M059J (cell line): ENCODE measurements at places on chromosomes 11 and 22. TPM values are rescaled to one million over a fixed set of nuclear protein-coding genes. Genes with fewer than 3 reads are reported as not detected.

Gene YAP1
- total RNA-seq, result 61.6 and 79.6 TPM in 2 replicates

Gene LMO2
- 0.54 and 0.84 TPM in 2 replicates for total RNA-seq

Gene DEFB131B
- not detected in 2 replicates for total RNA-seq

Gene PKNOX2
- not detected in 2 replicates for total RNA-seq

Gene POLR2F
- total RNA-seq, result 77.2 and 91.6 TPM in 2 replicates

Gene CTTN
- 127 and 147 TPM in 2 replicates for total RNA-seq

Gene MUC2
- total RNA-seq, result not detected in 2 replicates

Gene FREY1
- 0.96 TPM in 1 of 2 replicates, not detected in the other for total RNA-seq

Gene LZTR1
- total RNA-seq, result 13.0 and 14.0 TPM in 2 replicates

Gene PPM1F
- total RNA-seq, result 15.4 and 20.9 TPM in 2 replicates

Gene ZC3H12C
- 11.9 and 14.8 TPM in 2 replicates for total RNA-seq

Gene CALCA
- total RNA-seq, result not detected in 2 replicates

DNA sequence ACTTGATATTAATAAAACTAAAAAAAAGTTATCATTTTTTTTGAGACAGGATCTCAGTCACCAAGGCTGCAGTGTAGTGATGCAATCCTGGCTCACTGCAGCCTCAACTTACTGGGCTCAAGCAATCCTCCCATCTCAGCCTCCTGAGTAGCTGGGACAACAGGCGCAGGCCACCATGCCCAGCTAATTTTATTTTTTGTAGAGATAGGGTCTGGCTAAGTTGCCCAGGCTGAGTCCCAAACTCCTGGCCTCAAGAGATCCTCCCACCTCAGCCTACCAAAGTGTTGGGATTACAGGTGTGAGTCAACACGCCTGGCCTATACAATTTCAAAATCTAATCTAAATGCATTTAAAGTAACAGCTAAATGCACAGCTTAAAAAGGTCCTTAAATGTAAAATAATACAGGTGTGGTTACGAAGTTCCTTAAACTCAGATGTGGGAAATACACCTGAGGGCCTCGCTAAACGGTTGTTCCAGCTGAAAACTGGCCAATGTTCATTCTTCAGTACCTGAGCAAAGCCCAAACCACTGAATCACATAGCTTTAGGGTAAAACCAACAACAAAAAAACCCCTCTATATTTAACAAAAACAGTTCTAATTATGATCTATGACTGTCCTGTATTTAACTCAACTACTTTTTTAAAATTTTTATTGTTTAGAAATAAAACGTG, 11.8 kb downstream of the NAP1L4 start:
- DNase-seq, result no peak

GRCh38 chr11:73382747-73383146, 6.5 kb downstream of the RELT start:
- DNase-seq, result no peak

GRCh38 chr11:64564419-64564818, 26.6 kb upstream of the SLC22A12 start:
- no peak for DNase-seq

DNA sequence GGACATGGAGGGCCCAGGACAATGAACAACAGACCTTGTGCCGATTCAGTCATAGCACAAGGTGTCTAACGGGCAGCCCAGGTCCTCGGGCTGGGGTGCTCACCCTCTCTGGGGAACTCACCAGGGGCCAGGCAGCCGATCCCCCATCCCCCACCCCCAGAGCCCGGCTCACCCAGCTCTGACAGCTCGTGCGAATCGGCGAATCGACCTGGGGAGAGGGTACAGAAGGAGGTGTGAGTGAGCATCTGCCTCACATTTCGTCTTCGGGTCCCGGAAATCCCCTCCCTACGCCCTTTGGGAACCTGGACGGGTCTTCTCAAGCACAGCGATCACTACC, 423 bp downstream of the PEX16 start:
- DNase-seq, result no peak

- no peak for DNase-seq
Measured at GRCh38 chr11:25980091-25980490, 351.8 kb upstream of the ANO3 start.

DNA sequence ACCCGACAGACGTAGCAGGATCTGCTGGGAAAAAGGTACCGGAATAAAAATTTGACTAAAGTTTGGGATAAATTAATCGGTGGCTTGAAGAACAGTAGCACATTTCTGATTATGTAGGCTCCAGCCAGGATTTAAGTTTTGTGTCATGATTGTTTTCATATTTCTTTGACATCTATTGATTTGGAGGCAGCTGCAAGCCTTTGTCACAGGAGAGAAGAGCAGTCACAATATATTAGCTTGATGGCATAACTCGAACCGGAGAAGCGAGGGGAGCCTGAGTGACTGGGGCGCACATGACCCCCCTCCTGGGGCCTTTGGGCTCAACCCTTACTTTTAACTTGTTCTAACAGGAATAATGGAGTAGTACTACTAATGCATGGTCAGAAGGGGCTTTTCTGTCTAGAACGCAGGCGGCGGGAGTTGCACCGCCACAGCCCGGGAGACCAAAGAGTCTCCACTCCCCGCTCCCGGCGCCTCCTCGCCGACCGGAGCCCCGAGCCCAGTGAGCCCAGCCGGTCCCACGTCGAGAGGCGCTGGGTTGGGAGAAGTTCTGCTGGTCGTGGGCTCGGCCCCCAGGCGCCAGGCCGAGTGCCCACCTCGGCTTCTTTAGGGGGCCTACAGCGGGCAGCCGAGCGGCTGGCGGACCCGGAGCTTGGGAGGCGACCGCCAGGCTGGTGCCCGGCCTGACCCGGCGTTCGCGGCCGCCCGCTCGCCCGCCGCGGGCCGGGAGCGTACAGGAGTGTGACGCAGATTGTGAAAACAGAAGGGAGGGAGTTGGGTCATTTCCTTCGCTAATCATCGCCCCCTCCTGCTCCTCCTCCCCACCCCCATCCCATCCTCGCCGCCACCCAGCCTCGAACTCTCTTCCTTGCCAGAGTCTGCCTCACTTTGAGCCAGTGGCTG, 15.7 kb upstream of the PAX6 start:
- no peak for DNase-seq

GRCh38 chr11:19232910-19233503, 7.7 kb downstream of the E2F8 start:
- DNase-seq, result peak; percentile 89

- no peak for DNase-seq
Measured at GRCh38 chr11:125245299-125245698, 80.7 kb downstream of the PKNOX2 start.

DNA sequence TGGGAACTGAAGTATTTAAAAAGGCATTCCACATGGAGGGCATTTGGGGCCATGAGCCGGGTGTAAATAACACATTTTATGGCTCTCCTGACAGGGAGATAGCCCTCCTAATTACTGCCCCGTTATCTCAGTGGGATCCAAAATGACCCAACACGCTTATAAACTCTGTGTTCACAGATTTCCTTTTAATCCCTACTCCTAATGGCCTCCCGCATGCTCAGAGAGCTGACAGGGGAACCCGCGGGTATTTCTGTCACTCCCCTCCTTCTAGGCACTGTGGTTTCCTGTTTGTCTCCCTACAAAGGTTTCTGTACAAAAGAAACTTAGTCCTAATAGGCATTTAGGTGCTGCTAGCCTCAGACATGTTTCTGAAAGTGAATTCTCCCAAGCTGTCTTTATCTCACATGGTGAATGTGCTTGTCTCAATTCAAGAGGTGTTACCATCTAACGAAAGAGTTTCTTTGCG, 202.8 kb upstream of the SEZ6L start:
- no peak for DNase-seq

DNA sequence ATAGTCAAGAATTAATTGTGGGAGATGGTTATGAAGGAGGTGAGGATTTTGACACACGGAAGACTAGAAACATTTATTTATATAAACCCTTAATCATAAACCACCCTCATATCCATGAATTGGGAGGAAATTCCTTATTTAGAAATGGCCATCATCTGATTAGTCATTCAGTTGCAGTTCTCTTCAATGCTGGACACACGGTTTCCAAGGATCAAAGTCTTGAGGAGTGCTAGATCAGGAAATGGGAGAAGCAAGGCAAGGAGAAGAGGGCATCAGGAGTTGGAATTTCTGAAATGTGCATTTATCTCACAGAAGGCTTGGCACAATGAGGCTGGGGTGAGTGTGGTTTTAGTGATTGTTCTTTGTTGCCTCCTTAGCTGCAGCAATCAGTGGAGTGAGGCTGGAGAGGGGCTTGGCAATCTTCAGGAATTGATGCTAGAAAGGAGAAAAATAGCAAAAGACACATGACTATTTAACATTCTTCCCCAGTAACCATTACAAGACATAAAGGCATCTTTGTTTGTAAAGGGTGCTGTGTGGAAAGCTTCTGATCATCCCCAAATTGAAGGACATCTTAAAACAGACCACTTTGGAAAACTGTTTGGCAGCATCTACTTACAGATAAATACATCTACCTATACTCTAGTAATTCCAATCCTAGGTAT, 21.6 kb upstream of the GDPD4 start:
- peak; percentile 8 for DNase-seq

- DNase-seq, result no peak
Measured at GRCh38 chr11:66101066-66101464, 31.0 kb downstream of the PACS1 start.

GRCh38 chr11:121152764-121153163, 51.7 kb downstream of the TECTA start:
- no peak for DNase-seq

GRCh38 chr11:133907841-133908241, 48.9 kb downstream of the IGSF9B start:
- no peak for DNase-seq

GRCh38 chr22:37018815-37019308, 385 bp downstream of the TST start:
- DNase-seq, result no peak
